ENCODE measurements at places on chromosomes 1 and 21.
A peak's percentile ranks its signal among the peaks of the same experiment; 100 is the strongest.

DNA sequence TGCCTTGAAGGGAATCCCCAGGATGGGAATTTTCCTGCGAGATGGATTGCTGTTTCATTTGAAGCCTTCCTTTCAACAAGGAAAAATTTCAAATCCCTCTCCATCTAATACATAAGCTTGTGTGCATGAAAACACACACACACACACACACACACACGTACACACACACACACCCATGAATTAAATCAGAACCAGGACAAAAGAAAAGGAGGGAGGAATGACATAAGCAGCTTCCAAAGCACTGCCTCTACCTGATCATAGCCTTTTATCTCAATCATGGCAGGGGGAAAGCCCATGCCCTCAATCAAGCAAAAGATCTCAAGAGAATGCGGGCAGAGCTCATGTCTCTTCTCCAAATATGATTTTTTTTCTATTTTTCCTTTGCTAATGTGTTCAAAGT lies 139.7 kb downstream of the SLC44A5 start:
- no peak for DNase-seq

DNA sequence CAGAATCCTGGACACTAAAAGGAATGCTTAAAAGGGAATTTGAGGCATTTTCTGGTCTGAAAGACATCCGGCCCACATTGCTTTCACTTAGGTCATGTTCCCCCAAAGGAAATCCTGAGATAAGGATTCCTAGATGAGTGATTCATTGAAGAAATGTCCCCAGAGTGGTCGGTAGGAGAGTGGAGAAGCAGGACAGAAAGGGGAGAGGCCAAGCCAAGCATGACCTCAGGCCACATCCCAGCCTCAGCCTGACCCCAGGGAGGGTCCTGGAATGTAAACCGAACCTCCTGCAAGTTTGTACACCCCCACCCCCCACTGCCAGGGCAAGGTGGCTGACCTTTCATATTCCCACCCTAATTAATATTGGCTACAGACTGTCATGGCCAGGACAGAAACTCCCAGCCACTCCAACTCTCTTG lies 16.6 kb downstream of the HIVEP3 start:
- DNase-seq: no peak

- DNase-seq: no peak
Observed at GRCh38 chr1:147851149-147851548, 51.4 kb upstream of the GJA8 start.

DNA sequence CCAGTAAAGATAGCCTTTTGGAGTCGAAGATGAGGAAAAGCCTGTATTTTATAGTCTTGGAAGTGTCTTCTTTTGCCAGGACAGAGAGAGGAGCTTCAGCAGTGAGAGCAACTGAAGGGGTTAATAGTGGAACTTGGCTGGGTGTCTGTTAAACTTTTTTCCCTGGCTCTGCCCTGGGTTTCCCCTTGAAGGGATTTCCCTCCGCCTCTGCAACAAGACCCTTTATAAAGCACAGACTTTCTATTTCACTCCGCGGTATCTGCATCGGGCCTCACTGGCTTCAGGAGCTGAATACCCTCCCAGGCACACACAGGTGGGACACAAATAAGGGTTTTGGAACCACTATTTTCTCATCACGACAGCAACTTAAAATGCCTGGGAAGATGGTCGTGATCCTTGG lies at the start of gene VCAM1:
TSS of gene VCAM1 (plus strand) at position 253 of the 400 bp plus-strand sequence. CDS start at position 372, 119 bp downstream.
- DNase-seq: no peak

- no peak for DNase-seq
Observed at GRCh38 chr1:49013079-49013478, 236.4 kb upstream of the BEND5 start.

GRCh38 chr1:244106176-244106575 lies 55.1 kb downstream of the ZBTB18 start:
- DNase-seq: no peak

DNA sequence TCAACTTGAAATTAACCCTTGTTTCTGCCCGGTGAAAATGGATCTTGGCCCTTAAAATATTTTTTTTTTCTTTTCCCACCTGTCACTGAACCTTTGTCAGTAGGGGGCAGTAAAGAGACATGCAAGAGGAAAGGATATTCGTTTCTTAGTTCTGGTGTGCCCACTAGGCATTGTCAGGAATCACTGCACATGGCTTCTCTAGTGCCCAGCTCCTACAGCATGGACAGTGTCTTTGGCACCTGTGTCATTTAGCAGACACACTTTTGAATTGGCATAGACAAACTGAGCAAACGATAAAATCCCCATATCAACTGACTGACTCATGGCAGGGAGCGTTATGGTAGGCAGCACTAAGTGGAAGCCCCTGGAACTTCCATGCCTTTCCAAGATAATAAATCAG lies 1048.1 kb downstream of the BRINP3 start:
- peak; percentile 46 for DNase-seq

DNA sequence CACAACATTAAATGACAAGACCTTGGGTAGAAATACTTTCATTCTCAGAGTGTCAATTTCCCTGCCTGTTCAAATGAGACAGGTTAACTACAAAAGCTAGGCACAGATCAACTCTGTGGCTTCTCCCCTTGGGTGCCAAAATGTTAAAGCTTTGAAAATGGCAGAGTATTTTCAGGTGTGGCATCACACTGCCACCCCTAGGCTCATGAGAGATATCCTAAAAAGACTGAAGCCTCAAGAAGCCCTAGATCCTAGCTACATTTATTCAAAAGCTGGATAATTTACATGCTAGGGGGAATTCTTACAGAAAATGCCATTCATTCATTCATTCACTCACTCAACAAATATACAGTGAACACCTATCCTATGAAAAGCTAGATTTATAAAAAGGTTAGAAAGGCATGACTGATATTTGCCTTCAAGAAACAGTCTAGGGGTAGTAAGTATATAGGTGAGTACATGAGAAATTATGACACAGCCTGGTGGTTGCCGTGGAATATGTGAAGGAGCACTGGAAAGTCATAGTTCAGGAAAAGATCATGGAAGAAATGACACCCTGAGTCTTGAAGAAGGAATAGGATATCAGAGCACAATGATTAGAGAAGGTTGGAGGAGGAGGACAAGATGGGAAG lies 15.9 kb upstream of the RAB4A start:
- DNase-seq: no peak

GRCh38 chr1:67053535-67053784 lies 488 bp downstream of the SLC35D1 start:
- no peak for DNase-seq

GRCh38 chr1:4701276-4701675 lies 46.9 kb downstream of the AJAP1 start:
- DNase-seq: no peak
